Lung (tissue), 17 donors: ENCODE measurements at places on chromosomes 4 and X. TPM values are rescaled to one million over a fixed set of nuclear protein-coding genes. Genes with fewer than 3 reads are reported as not detected.

DNA sequence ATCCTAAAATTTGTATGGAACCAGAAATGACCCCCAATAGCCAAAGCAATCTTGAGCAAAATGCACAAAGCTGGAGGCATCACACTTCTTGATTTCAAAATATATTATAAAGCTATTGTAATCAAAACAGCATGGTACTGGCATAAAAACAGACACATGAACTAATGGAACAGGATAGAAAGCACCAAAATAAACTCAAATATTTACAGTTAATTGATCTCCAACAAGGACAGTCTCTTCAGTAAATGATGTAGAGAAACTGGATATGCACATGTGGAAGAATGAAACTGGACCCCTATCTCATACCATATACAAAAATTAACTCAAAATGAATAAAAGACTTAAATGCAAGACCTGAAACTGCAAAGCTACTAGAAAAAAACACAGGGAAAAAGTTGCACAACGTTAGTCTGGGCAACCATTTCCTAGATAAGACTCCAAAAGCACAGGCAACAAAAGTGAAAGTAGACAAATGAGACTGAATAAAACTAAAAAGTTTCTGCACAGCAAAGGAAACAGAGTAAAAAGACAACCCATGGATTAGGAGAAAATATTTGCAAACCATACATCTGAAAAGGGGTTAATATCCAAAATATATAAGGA, 64.9 kb downstream of the CD99L2 start:
- no peak overlapping the region for H3K27ac ChIP-seq
- H3K4me3 ChIP-seq = no peak overlapping the region
- no peaks in the 10 kb centered on the region for H3K4me1 ChIP-seq
- DNase-seq = no peak
- H3K27me3 ChIP-seq = no peaks in the 10 kb centered on the region

DNA sequence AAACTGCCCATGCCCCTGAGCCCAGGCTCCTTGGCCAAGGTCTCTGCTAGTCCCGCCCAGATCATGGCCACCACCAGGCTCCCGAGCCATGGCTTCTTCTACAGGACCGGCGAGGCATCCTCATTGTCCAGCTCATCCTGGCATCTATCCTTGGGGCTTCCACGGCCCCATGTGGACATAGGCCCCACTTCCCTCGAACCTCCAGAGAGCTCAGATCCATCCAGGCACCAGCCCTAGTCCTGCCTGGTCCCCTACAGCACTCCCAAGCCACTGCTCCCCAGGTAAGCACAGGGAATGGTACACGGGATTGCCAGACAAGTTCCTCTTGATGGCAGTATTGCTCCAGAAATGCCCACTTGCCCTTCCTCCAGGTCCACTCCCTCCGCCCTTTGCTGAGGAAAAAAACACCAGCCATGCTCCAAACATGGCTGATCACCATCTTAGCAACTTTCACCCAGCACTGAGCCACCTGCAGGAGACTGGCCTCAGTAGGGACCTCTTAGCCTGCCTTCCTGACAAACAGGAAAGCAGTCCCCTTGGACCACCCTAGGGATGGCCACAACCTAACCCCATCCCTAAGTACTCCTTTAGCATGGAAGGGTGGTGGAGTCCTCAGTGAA, 272.1 kb upstream of the AGTR2 start:
- peaks cover 11% of the 10 kb centered on the region for H3K27me3 ChIP-seq
- DNase-seq = no peak
- no peaks in the 10 kb centered on the region for H3K36me3 ChIP-seq
- H3K27ac ChIP-seq = no peak overlapping the region

DNA sequence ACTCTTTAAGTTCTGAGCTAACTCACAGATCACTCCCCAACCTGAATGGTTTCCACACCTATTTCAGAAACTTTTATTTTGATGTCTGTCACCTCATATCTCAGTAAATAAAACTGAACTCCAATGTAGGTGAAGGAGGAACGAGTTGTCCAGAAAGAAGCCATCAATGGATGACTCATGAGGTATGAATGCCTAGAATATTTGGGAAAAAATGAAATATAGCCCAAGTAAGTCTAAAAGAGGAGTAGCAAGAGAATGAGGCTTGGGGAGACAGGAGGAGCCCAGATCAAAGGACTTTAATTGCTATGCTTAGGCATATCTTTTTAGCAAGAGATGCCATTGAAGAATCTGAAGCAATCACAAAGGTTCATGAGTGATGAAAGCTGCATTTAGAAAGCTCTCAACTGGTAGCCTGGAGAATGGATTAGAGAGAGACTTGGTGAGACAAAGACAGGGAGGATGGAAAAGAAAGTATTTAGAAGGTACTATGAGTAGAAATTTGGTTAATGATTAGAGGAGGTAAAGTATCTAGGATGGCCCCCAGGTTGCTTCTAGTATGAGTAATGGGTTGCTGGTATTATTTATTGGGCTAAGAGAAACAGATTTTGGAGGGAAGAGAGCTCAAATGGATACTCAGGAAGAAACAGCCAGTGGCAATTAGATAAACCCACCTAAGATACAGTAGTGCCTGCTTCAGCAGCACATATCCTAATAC, 39.4 kb downstream of the NOCT start:
- DNase-seq = no peak
- peaks cover 5% of the 10 kb centered on the region for H3K36me3 ChIP-seq
- H3K4me3 ChIP-seq = no peak overlapping the region
- no peaks in the 10 kb centered on the region for H3K27me3 ChIP-seq
- H3K4me1 ChIP-seq = no peaks in the 10 kb centered on the region

DNA sequence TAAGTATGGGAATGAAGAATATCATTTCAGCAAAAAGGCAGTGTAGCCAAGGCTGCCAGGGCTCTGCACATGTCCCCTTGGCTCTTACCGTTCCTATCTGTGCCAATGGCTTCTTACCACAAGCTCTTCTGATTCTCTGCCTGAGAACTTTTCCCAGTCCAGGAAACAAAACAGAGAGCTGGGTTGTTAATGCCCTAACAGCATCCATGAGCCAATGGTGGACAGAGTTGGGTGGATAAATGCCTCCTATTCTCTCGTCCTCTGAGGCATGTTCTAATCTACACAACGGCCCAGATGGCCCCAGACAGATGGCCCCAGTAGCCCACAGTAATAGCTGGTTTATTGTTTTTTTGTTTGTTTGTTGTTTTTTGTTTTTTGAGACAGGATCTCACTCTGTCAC, 28.0 kb downstream of the SCD5 start:
- no peak overlapping the region for H3K27ac ChIP-seq
- H3K36me3 ChIP-seq = peaks cover 3% of the 10 kb centered on the region
- no peak for DNase-seq

DNA sequence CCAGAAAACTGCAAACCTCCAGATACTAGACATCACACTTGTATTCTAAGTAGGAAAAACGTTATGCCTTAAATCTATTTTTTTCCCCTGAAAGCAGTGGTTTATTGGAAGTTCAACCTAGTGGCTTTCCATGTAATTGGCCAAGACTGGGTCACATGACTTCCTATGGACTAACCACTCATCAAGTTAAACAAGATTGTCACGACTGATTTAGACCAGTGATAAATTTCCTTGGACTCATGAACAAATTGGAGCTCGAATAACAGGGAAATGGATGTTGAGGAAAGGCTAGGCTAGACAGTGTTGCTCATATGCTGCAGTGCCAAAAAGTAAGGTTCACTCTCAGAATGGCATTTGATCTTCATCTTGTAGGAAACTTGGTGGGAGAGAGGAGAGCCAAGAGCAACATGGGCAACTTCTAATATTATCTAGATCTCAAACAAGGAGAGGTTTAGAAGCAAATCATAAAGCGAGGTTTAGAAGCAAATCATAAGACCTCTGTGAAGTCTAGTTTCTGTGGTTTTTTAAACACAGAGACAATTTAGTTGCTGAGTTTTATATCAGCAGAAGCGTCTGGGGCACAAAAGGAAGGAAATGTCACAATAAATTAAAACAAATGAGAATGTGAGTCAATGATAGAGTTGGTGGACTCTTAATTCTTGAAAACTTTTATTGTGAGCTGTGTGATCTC, 165.6 kb upstream of the BOD1L1 start:
- DNase-seq = no peak
- no peaks in the 10 kb centered on the region for H3K36me3 ChIP-seq
- H3K27me3 ChIP-seq = no peaks in the 10 kb centered on the region
- H3K27ac ChIP-seq = no peak overlapping the region
- no peaks in the 10 kb centered on the region for H3K4me1 ChIP-seq

DNA sequence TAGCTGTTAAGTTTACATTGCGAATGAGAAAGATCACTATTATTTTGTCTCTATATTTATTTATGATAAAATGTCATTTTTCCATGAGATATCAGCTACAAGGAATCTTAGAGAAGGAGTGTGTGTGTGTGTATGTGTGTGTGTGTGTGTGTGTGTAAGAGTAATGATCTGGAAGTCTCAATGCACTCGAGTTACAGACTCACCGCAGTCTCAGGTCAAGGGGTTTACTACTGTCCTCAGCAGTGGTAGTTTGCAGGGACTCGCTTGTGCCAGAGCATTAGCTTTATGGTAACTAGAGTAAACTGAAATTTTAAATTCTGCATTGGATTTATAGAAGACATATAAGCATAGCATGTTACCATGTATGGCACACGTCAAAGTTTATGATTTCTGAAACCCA, 30.8 kb downstream of the LRP2BP start:
- no peak overlapping the region for H3K4me3 ChIP-seq
- no peaks in the 10 kb centered on the region for H3K4me1 ChIP-seq
- H3K27ac ChIP-seq = no peak overlapping the region
- H3K36me3 ChIP-seq = peaks cover 2% of the 10 kb centered on the region

GRCh38 chr4:184573701-184574100, 75.5 kb downstream of the CASP3 start:
- H3K36me3 ChIP-seq = no peaks in the 10 kb centered on the region
- no peaks in the 10 kb centered on the region for H3K27me3 ChIP-seq
- no peaks in the 10 kb centered on the region for H3K4me1 ChIP-seq
- no peak overlapping the region for H3K4me3 ChIP-seq

GRCh38 chrX:100695991-100696390, 35.9 kb downstream of the SYTL4 start:
- H3K27ac ChIP-seq = no peak overlapping the region
- H3K4me3 ChIP-seq = no peak overlapping the region
- no peaks in the 10 kb centered on the region for H3K36me3 ChIP-seq
- H3K27me3 ChIP-seq = peaks cover 24% of the 10 kb centered on the region
- H3K4me1 ChIP-seq = no peaks in the 10 kb centered on the region

GRCh38 chr4:159292137-159292896, 189.4 kb downstream of the RAPGEF2 start:
- no peak for DNase-seq
- peaks cover 46% of the 10 kb centered on the region for H3K4me1 ChIP-seq
- H3K27me3 ChIP-seq = no peaks in the 10 kb centered on the region
- no peak overlapping the region for H3K27ac ChIP-seq
- no peak overlapping the region for H3K4me3 ChIP-seq
- no peaks in the 10 kb centered on the region for H3K36me3 ChIP-seq

GRCh38 chrX:107654566-107654871, 26.2 kb downstream of the PRPS1 start:
- H3K4me3 ChIP-seq = no peak overlapping the region
- H3K27ac ChIP-seq = no peak overlapping the region

DNA sequence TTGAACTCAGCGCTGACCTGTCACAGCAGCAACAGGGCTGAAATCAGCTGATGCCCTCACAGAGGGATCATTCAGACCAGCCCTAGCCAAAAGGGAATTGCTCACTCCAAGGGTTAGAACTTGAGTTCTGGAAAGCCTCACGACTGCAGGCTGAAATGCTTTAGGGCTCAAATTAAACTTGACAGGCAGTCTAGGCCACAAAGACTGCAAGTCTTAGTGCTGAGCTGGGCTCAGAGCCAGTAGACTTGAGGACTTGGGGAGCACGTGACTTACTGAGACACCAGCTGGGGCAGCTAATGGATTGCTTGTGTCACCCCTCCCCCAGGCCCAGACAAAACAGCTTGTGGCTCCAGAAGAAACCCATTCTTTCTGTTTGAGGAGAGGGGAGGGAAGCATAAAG, 119.0 kb upstream of the SLC6A14 start:
- DNase-seq = peak; percentile 97
- peaks cover 3% of the 10 kb centered on the region for H3K4me1 ChIP-seq
- H3K27me3 ChIP-seq = peaks cover 3% of the 10 kb centered on the region
- no peak overlapping the region for H3K4me3 ChIP-seq
- H3K36me3 ChIP-seq = no peaks in the 10 kb centered on the region

- H3K36me3 ChIP-seq = no peaks in the 10 kb centered on the region
Observed at GRCh38 chr4:141046255-141046654, 87.0 kb downstream of the RNF150 start.

DNA sequence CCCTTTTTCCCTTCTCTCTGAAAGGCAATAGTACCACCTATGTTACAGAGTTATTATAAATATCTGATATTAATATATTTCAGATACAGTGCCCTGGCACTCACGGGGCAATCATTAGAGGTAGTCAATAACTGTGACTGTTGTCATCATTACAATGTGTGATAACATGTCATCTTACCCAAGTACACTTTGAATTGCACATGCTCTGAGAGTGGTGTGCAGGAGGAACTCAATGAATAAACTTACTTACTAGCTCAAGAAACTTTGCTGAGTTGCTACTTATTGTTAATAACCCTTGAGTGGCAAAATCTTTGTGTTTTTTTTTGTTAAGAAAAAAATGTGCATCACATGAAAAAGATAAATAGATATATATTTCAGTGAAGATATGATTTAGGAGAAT, 275.1 kb upstream of the RASGEF1B start:
- H3K36me3 ChIP-seq = no peaks in the 10 kb centered on the region
- no peak overlapping the region for H3K4me3 ChIP-seq
- no peaks in the 10 kb centered on the region for H3K4me1 ChIP-seq
- DNase-seq = no peak

DNA sequence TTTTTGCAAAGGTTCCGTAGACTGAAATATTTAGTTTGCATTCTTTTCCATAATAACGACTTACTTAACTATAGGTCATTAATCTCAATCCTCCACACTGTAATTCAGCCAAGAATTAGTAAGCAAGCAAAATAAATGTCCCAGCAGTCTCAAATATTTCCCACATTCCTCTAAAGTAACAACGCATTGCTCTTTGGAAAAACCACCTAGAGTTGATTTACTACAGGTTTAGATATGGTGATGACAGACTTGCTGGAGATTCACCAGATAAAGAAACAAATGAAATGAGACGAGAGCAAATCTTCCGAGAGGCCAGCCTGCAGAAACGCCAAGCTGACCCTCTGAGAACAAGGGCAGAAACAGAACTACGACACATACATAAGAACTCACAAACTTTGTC, 28.9 kb downstream of the TENM3 start:
- H3K27ac ChIP-seq = no peak overlapping the region
- no peak for DNase-seq
- H3K4me3 ChIP-seq = no peak overlapping the region

- DNase-seq = peak; percentile 91
- no peaks in the 10 kb centered on the region for H3K36me3 ChIP-seq
- H3K27me3 ChIP-seq = no peaks in the 10 kb centered on the region
- no peak overlapping the region for H3K27ac ChIP-seq
- H3K4me3 ChIP-seq = no peak overlapping the region
Observed at GRCh38 chr4:183840311-183840710, 64.8 kb upstream of the STOX2 start.

The SSX2 gene
- not detected for total RNA-seq

The SMPX gene
- total RNA-seq = not detected

The CT45A10 gene
- not detected for total RNA-seq
